CD4-positive, alpha-beta T cell treated with Interleukin-4 for 1 hour (primary cell): ENCODE measurements at places on chromosomes 2 and 18.

DNA sequence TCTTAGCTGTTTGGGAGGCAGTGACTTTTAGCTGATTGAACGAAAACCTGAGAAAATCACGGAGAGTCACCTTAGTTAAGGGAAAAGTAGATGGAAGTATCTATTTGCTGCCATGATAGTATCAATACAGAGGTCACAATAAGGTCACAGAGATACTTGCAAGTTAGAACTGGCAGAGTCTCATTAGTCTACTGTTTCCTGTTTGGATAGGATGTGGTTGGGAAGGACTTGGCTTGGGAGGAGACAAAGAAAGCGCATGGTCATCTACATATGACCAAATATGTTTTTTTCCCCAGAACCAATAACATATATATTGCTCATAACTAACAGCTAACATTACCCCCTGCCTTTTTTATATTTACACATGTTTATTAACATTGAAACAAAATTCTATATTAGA, 78.4 kb upstream of the AQP4 start:
- DNase-seq, result no peak

GRCh38 chr2:113720167-113720566, 36.3 kb downstream of the SLC35F5 start:
- peak; percentile 8 for DNase-seq

DNA sequence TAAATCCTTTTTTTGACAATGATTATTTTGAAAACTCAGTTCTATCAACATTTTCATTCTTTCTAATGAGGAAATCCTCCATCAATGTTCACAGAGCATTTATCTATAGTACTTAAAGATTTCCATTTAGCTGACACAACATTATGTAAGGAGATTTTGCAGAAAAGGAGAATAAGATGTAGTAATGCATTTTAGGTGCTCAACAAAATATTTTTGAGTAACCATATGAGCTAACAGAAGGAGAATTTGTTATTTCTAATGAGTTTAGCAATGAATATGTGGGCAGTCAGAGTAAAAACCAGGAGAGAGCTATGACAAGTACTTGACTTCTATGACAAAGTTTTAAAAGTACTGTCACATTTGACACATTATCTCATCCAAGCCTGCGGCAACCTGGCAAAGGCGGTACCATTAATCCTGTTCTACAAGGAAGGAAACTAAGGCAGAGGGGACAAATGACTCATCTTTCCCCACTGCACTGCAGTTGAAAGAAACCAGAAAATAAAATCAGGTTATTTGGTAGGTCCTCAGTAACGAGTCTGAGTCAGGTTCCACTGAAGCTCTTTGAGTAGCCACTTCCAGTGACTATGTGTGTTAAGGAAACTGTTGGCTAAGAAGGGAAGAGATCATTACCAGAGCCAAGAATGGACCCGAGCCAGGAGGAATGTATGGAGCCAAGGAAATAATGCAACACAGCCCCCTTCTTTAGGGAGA, 134.1 kb upstream of the ITGB6 start:
- no peak for DNase-seq

- DNase-seq, result no peak
These were observed 52.9 kb downstream of the PPP1R1C start for GRCh38 chr2:182038576-182038975.

DNA sequence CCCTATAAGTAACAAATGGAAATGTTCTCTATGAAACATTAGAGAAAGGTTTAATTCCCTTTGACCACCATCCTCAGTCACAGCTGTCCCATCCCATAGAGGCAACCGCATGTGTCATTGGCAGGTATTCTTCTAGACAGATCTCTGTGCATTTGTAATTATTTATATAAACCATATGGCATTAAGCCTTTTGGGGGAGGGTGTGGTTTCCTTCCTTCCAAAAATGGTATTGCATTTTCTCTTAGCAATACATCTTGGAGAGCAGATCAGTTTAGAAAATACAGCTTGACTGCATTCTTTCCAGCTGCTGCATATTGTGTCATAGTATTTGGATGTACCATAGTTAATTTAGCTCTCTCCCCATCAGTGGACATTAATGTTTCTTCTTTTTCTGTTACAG, 57.7 kb downstream of the LCLAT1 start:
- no peak for DNase-seq

GRCh38 chr2:215435870-215436704, at the start of gene FN1:
Gene FN1 (minus strand): TSS chr2:215436068. CDS start chr2:215435802, 266 bp downstream.
- DNase-seq, result peak; percentile 57

GRCh38 chr2:95402370-95403203, at the start of gene FAHD2A:
Gene FAHD2A (plus strand): TSS chr2:95402708. CDS start chr2:95405559, 2,851 bp downstream.
- DNase-seq, result peak; percentile 91

DNA sequence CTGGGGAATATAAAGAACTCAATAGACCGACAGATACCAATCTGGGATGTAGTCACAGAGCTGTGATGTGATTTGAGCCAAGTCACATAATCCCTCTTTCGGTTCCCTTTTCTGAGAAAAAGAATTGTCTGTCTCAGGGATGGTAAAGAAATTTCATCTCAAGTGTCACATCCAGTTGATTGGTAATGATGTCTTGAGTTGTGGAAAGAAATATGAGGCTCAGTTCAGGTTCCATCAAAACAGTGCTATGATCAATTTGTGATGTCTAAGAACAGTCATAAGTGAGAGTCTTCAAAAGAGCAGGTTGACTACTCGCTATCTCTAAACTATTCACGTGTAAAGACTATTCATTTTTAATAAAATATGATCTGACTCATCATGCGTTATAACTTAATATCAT, 223.3 kb downstream of the METTL4 start:
- no peak for DNase-seq

DNA sequence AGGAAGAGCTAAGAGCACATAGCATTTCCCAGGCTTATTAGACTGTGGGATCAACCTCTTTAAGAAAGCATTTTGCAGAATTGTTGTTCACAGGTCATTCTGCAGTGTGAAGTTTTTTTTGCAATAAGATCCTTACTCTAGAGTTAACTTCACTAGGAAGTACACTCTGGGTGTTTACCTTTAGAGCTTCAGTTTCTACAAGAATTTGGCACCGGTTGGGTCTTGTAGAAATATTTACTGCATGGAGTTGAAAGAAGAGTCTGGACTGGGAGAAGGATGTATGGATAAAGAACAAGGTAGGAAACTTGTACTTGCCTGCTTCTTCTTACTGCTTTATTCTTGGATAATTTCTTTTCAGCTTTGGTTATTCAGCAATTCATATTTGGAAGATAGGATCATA, 944.9 kb upstream of the GYPC start:
- DNase-seq, result no peak

DNA sequence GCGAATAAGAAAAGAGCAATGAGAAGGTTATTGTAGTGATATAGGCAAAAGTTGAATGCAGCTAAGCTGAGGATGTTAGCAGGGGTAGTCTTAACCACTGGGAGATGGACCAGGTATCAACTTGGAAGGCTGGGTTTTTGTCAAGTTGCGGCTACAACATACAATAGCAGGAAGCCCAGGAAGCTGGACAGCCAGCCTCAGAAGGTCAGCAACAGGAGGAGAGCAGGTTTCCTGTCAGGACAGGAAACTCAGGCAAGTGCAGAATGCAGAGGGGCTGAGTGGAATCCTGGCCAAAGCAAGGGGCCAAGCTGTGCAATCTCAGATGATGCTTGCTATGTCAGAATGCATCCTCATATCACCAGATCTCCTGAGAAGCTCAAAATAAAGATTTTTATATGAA, 530.0 kb upstream of the ID2 start:
- no peak for DNase-seq

- DNase-seq, result no peak
These were observed 22.1 kb downstream of the PRKAG3 start for GRCh38 chr2:218809515-218809914.

DNA sequence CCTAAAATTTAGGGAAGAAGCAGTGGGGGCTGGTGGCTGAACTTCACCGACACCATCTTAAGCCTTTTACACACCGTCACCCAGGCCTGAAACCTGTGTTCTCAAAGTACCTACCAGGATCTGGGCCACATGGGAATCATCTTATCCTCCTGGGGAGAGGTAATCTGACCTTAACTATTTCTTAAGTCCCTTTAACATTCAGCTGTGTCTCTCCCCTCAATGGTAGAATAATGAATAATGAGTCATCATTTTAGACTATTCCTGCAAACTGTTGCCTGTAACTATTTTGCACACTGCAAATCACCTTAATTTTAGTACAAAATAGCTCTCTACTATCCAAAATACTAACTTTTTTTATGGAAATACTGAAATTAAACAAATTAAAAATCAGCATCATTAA, 149.4 kb upstream of the KLF7 start:
- no peak for DNase-seq

GRCh38 chr18:13758622-13759021, 32.1 kb downstream of the RNMT start:
- DNase-seq, result no peak

- no peak for DNase-seq
These were observed 11.3 kb upstream of the YPEL5 start for GRCh38 chr2:30135541-30135940.

- peak; percentile 23 for DNase-seq
These were observed at the start of gene CABLES1 for GRCh38 chr18:23134780-23135549. Gene CABLES1 (plus strand): TSS chr18:23135485. CDS start chr18:23135763, 278 bp downstream.

DNA sequence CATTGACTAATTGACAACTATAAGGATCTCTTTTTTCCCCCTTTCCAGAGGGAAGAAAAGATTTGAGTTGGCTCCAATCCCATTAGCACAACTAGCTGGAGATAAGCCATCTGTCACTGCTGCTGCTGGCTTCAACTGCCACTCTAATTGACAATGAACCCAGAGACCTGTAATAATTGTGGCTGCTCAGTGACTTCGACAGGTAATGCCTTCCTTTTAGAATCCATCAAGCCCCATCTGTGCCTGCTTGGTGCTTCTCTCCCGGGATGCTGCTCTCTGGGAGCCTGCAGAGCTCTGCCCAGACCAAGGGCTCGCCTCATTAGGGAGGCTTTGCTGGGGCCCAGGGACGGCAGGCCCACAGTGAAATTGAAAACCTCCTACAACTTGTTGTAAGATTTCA, 376.7 kb upstream of the SOX11 start:
- DNase-seq, result no peak

- no peak for DNase-seq
These were observed 27.2 kb upstream of the BBS5 start for GRCh38 chr2:169452080-169452479.

DNA sequence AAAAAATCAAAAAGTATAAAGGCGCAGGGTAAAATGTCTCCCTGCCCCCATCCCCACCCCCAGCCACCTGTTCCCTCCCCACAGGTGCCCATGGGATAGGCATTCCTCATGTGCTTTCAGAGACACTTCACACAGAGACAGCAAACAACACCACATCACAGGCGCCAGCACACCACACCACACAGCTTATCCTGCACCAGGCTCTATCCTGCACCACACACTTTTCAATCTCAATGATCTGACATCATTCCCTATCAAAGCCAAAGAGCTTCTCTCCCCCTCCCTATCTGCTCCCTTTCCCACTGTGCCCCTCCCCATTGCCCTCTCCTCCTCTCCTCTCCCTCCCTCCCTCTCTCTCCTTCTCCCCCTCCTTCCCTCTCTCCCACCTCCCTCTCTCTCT, 15.5 kb downstream of the FAM178B start:
- no peak for DNase-seq

DNA sequence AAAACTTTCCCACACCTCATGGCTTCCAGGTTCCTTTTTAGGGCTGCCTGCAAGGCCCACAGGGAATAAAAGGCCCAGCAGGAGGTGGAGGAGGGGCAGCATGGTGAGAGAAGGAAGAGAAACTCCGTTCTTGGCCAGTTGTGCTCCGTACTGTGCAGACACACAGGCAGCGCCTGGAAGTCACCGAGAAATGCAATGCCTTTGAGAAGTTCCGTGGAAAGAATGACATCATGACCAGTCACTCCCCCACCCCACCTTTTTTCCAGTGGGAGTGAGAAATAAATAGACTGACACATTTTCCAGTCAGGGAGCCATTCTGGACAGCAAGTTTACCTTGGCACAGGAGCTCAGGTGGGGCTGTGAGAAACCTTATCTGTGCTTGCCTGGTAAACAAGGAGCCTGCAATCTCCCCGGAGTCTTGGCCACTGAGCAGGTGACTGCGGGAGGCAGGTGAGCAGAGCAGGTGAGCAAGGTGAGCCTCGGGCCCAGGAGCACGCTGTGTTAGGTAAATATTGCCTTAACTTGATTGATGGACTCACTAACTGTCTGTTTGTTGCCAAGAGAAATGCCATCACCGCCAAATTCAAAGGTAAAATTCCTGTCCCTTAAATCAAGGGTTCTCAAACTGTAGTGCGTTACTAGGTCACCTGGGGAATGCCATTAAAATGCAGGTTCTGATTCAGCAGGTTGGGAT, 13.5 kb upstream of the LBH start:
- no peak for DNase-seq

DNA sequence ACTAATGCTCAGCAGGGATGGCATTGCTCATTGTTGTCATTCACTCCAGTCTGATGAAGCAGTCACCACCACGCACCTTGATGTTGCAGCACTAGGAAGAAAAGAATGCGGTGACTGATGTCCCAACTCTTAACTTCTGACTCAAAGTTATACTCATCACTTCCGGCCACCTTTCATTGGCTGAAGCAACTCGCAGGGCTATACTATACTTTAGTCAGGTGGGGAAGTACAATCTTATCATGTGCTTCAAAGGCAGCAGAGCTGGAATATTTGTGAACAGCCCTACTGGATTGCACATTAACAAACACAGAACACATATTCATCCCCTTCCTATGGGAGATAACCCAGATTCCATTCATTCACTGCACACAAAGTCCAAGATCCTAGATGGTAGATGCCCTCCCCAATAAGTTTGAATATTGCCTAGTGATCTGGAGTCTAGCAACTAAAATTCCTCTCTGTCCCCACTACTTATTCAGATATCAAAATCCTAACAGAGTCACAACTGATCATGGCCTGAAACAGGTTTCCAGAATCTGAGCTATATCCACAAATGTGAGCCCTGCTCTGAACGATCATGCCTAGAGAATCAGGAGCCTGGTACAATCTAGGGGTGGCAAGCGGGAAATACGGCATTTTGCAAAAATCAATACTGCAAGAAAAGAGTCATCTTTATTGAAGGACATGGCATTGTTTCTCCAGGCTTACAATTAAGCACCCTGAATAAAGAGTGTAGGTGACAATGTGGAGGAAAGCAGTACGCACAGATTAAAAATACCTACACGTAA, 3.4 kb upstream of the SPATS2L start:
- DNase-seq, result no peak

DNA sequence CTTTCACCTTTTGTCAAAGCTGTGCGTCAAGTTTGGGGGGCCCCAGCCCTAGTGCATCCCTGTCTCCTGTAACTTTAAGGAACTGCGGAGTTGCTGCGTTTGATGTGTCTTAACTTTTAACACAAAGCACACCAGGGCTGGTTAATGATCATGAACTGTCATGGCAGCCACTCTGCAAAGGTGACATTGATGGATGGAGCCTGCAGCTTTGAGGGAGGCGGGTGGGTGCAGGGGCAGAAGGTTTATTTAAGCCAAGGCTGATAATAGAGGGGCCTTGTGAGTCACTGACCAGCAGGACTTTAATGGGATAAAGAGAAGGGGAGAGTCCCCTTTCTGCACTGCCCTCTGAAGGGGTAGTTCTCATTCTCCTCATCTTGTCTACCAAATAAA, 190.2 kb upstream of the GATA6 start:
- no peak for DNase-seq

DNA sequence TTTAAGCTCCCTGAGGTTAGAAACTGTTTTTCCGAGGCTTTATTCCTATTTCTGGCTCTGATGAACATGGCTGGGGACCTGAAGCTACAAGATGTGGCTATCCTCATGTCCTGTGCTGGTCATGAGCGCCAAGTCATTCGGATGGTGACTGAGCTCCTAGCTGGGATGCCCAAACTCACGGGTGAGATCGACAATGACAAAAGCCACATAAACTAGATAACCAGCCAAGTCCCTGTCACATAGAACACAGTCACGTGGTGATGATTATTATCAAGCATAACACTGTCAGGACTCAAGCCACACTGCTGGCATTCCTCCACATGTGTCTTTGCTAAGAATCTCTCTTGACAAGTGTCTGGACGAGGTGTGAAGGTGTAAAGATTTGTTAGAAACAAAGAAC, 274.9 kb downstream of the CLIP4 start:
- DNase-seq, result no peak
